Left ventricle myocardium inferior (tissue), 1 donor: ENCODE measurements at places on chromosomes 3 and 15. TPM values are rescaled to one million over a fixed set of nuclear protein-coding genes. Genes with fewer than 3 reads are reported as not detected.

WDR72 gene
- total RNA-seq: not detected

AMIGO3 gene
- not detected for total RNA-seq

MKRN2OS gene
- 1.8 TPM for total RNA-seq

IRAK2 gene
- 2.0 TPM for total RNA-seq

ZNF385D gene
- total RNA-seq: 2.3 TPM

RGMA gene
- total RNA-seq: 16.9 TPM

TFRC gene
- 76.4 TPM for total RNA-seq

ARGFX gene
- not detected for total RNA-seq

ILDR1 gene
- total RNA-seq: 0.33 TPM

TMEM207 gene
- not detected for total RNA-seq

PODXL2 gene
- total RNA-seq: 1.7 TPM

ZIC1 gene
- not detected for total RNA-seq

TMC3 gene
- total RNA-seq: not detected

ATP13A5 gene
- not detected for total RNA-seq
